ENCODE measurements at places on chromosomes 7 and 10.
A peak's percentile ranks its signal among the peaks of the same experiment; 100 is the strongest.

DNA sequence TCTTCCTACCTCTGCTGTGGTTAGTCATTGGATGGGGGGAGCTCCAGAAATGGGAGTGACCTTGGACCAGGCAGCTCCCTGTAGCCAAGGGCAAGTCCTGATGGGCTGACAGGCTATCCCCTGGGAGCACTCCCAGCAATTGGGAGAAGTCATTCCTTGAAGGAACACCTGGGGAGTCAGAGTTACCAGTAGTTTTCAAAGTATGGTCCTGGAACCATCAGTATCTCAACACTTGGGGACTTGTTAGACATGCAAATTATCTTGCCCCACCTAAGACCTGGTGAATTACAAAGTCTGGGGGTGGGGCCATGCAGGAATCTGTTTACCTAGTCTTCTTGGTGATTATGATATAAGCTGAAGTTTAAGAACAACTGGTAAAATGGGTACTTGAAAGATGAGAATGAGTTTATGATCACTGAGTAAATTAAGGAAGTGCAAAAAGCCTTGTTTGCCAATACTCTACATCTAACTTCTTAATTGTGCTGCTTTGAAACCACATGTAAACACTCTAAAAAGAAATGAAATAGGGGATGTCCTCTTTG is 287.3 kb upstream of the LRRN3 start:
- no peak for DNase-seq

- no peak for DNase-seq
These were observed 526.9 kb downstream of the KCNMA1 start for GRCh38 chr10:77110757-77111156.

DNA sequence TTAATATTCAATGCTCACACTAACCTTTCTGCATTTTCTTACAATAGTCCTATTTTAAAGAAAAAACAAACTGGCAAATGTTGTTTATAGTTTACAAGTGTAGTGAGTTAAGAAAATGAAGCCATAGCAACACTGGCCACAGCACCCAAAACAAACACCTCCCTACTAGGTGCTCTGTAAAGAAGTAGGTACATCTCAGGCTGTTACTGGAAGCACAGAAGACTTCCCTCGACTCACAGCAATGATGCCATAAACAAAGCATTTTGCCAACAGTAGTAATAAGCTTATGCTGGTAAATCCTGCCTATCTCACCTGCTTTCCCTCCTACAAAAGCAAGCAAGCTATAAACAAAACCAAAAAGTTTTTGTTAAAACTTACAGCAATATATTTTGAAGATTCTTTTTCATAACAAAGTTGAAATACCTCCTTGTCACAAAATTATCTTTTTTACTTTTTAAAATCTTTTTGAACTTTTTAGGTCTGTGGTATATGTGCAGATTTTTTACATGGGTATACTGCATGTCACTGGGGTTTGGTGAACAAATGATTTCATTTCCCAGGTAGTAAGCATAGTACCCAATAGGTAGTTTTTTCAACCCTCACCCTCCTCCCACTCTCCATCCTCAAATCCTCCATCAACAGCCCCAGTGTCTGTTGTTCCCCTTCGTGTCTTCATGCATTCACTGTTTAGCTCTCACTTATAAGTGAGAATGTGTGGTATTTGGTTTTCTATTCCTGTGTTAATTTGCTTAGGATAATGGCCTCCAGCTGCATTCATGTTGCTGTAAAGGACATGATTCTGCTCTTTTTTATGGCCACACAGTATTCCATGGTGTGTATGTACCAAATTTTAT is 28.4 kb downstream of the COA1 start:
- no peak for DNase-seq

GRCh38 chr7:130275826-130276297 is 9.2 kb downstream of the CPA2 start:
- DNase-seq = no peak

DNA sequence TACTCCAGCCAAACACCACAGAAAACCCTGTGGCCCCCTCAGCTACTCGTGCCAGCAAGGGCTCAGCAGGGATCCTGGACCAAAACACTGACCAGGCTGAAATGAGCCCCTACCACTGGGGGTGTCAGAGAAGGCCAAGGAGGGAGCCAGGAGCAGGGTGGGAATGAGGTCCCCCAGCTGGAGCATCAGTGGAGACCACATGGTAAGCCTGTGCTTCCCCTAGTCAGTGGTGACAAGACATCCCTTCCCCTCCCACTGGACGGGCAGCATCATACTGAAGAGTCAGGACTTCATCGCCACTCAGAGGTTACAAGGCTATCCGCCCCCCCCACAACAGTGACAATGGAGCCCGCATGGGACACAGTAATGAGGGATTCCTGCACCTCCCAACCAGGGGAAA is 99.6 kb downstream of the LHPP start:
- no peak for DNase-seq

DNA sequence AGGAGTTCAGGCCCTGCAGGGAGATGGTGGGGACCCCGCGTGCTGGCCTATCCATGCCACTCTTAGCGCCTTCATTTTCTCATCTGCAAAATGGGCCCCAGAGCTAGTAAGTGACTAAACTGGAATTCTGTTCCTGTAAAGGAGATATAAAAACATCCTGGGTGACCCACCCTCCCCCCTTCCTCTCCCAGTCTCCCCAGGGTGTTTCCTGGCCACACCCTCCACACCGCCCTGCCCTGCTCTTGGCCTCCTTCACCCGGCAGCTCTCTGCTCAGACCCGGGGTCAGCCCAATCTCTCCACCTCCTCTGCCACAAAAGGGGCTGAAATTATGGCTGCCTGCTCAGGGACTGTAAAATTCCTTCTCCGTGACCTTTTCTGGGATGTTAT is 70.7 kb downstream of the C10orf105 start:
- DNase-seq = no peak

GRCh38 chr10:124224331-124225028 is 131.1 kb upstream of the CHST15 start:
- DNase-seq = no peak

DNA sequence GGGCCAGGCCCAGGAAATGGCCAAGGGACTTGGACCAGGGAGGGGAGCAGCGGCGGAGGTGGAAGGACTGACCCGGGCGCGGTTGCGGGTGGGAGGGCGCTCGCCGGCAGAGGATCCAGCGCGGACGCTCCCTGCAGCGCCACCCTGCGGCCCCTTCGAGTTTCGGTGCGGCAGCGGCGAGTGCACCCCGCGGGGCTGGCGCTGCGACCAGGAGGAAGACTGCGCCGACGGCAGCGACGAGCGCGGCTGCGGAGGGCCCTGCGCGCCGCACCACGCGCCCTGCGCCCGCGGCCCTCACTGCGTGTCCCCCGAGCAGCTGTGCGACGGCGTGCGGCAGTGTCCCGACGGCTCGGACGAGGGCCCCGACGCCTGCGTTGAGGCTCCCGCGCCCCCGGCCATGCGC is 16.8 kb upstream of the ZNF467 start:
- peak; percentile 13 for DNase-seq

GRCh38 chr7:2691011-2691707 is 3.2 kb downstream of the AMZ1 start:
- DNase-seq = no peak

DNA sequence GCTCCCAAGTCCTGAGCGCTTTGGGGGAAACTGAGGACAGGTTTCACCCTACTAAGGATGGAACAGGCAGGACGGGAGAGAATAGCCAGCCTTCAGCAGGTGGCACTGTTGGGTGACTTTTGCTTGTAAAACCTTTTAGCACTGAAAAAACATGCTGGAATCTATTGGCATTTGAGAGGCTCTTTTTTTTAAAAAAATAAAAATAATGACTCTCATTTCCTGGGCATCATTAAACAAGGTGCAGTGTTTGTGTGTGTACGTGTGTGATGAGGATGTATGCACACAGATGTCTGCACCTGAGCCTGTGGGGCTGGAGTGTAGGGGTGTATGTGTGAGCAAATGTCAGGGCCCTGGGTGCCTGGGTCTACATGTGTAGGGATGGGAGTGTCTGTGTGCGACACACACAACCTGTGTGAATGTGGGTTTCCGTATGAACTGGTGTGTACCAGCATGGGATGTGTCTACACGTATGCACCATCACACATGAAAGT is 177.9 kb downstream of the RPS24 start:
- peak; percentile 52 for DNase-seq

DNA sequence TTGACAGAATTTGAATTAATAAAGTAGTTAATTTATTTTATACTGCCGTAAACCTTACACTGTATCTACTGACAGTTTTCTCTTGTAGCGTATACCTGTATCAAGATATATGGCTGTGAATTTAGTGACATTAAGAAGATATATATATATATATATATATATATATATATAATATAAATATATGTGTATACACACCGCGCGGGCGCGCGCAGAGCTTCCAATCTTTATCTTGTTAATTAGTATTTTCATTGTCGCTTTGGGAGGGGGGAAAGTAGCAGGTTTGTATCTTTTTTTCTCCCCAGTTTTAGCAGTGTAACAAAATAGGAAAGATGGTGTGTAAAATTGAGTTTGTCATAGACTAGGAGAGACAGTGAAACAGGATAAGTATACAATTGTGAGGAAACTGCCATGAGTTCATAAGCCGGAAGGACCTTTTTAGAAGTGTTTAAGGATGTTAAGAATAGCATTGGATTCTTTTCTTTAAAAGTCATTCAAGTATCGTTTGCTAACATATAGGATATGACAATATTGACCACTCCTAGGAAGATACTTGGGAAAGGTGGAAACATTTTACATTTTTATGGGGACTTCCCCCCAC is 2.0 kb downstream of the PLEKHA1 start:
- no peak for DNase-seq

GRCh38 chr7:145211211-145211610 is 375.4 kb upstream of the TPK1 start:
- no peak for DNase-seq

DNA sequence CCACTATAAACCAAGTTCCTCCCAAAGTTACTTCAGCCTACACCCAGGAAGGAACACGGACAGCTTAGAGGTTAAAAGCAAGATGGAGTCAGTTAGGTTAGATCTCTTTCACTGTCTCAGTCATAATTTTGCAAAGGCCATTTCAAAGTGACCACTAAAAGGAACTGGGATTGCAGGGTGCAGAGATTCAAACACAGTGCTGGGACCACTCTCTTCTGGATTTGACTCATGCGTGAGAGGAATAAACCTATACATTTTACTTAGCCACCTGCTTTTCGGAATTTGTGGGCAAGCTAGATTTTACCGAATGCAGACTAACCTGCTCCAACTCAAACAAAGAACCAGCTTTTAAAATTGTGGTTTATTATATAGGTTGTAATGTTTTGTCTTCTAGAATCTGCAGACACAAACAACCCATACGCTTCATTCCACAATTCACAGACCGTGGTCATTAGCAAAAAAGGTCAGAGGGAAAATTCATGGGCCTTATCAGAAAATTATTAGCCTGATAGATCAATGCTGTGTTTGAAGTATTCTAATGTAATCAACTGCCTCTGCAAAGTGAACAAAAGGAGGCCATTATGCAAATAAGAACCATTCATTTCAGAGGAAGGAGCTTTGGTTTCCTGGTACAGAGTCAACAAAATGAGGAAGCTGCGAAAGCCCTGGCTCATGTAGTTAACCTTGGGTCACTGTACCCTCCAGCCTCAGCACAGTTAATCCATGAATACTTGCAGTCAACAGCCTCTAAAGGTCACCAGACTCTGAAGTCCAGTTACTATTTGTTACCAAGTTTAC is 342.7 kb upstream of the KLF6 start:
- no peak for DNase-seq

DNA sequence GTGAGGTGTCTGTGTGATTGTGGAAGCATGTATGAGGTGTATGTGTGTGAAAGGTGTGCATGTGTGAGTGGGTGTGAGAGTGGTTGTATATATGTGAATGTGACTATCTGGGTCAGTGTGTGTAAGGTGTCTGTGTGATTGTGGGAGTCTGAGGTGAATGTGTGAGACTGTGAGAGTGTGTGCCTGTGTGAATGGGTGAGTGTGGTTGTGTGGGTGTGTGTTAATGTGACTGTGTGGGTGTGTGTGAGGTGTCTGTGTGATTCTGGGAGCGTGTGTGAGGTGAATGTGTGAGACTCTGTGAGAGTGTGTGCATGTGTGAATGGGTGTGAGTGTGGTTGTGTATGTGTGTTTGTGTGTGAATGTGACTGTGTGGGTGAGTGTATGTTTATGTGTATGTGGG is 385.1 kb downstream of the TCERG1L start:
- no peak for DNase-seq

GRCh38 chr10:7962592-7962991 is 91.9 kb upstream of the GATA3 start:
- DNase-seq = no peak

- no peak for DNase-seq
These were observed 191.7 kb downstream of the SEMA3E start for GRCh38 chr7:83457022-83457892.

GRCh38 chr10:131676800-131677421 is 223.9 kb upstream of the PPP2R2D start:
- DNase-seq = no peak

- DNase-seq = no peak
These were observed 35.8 kb downstream of the HECW1 start for GRCh38 chr7:43148161-43148731.

GRCh38 chr10:129642427-129642826 is 175.4 kb downstream of the MGMT start:
- no peak for DNase-seq

GRCh38 chr10:10527861-10528562 is 489.7 kb upstream of the CELF2 start:
- DNase-seq = no peak

GRCh38 chr10:132398566-132398991 is 1.6 kb downstream of the PWWP2B start:
- DNase-seq = no peak

DNA sequence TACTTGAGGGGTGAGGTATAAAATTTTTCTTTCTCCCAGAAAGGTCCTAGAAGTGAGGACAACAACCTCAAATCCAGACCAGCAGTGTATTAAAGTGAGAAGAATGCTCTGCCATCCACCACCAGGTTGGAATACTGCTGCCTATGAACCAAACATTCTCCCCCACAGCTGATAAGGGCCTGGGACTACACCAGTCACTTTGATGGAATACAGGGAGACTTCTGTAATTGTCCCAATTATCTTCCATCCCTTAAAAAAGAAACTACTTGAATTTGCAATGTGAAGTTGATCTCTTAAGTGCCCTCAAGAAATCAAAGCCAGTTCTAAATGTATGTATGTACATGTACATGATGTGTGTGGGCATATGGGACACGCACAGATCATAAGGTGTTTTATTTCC is 3.0 kb downstream of the TBX20 start:
- DNase-seq = no peak

GRCh38 chr7:51949726-51950644 is 633.4 kb upstream of the COBL start:
- DNase-seq = no peak

GRCh38 chr10:83538047-83538446 is 601.3 kb upstream of the GHITM start:
- no peak for DNase-seq

DNA sequence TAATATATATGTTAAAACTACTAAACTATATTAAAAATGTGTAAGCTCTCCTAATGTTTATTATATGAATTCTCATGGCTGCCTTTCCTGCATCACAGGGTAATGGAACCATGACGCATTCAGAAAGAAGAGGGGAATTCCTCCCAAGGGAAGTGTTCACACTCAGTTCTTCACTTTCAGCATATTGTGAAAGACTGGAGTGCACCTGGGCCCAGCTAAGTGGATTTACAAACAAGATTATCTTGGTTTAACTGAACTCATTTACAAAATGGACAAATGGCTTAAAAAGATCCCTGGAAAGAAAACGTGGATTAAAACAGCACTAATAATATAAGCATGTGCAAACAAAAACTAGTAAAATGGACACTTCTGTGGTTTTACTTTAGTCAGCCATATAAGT is 149.8 kb downstream of the DOCK4 start:
- DNase-seq = no peak

- DNase-seq = no peak
These were observed 97.6 kb downstream of the TCERG1L start for GRCh38 chr10:131213741-131214505.

- no peak for DNase-seq
These were observed 19.2 kb downstream of the BTBD16 start for GRCh38 chr10:122290334-122290733.
